ENCODE measurements at places on chromosomes 13 and 19.

DNA sequence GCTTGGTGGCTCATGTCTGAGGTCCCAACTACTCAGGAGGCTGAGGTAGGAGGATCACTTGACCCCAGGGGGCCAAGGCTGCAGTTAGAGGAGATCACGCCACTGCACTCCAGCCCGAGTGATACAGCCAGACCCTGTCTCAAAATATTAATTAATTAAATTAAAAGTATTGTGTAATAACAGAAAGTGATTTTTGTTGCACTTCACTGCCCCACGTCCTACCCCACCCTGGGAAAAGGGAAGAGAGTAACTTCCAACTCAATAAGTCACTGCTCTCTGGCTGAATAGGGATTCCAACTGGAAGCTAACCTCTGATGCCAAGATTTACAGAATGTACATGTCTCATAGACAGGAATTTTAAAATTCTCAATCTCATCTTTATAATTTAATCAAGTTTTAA lies 47.2 kb downstream of the ZNF611 start:
- DNase-seq: no peak

DNA sequence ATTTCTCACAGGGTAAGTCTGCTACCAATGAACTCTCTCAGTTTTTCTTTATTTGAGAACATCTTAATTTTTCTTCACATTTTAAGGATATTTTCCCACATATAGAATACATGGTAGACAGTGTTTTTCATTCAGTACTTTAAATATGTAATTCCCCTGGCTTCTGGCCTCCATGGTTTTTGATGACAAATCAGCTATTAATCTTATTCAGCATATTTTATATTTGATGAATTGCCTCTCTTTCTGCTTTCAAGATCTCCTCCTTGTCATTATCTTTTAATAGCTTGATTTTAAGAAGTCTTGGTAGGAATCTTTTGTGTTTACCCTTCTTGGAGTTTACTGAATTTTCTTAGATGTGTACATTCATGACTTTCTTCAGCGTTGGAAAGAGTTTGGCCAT lies 27.6 kb downstream of the TNFSF13B start:
- DNase-seq: no peak

DNA sequence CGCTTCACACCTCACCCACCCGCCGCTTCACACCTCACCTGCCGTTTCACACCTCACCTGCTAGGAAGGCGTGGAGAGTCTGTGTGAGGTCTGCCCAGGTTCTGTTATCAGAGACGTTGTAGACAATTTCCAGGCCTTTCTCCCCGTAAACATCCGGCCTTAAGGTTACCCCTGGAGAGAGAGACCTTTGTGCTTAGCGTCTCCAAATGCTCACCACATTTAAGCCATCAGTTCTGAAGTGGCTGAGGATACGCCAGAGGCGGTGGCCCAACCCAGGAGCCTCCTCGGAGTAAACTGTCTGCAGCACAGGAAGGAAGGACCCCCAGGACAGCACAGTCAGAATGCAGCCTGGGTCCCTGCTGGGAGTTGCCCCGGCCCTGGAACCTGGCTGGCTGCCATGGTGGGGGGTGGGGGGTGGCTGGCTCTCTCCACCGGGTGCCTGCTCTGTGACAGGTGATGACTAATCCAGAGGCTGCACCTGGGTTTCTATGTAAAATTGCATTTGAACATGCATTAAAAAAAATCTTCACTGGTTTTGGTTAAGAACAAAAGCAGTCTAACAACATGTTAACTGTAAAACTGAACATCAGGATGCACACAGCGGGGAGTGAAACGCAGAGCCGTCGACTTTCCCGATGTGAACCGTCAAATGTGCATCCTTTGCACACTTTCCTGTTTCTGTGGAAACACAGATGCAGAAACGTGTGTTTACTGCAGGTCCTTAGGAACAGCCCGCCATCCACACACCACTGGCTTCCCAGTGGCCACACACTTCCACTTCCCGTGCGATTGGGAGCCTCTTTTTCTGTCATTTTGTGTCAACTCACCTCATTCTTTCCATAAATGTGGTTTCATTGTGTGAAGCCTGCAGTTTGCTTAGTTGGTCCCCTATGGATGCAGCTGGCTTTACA lies 4.5 kb downstream of the ATP4B start:
- DNase-seq: no peak

DNA sequence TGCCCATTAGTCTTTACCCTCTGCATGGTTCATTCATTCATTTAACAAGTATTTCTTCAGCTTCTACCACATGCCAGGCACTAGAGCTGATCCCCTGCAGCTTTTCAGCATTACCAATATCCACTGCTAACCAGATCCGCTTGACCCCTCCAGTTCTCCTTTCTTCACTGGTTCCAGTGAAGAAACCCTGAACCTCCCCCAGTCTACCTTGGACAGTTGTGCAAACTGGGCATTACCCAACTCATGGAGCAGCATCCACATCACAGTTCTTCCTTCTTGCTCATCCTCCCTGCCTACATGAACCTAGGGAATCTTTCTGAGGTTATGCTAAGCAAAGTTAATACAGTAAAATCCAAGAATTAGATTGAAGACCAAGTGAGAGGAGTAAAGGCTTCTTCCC lies 78.7 kb upstream of the SERP2 start:
- DNase-seq: no peak

DNA sequence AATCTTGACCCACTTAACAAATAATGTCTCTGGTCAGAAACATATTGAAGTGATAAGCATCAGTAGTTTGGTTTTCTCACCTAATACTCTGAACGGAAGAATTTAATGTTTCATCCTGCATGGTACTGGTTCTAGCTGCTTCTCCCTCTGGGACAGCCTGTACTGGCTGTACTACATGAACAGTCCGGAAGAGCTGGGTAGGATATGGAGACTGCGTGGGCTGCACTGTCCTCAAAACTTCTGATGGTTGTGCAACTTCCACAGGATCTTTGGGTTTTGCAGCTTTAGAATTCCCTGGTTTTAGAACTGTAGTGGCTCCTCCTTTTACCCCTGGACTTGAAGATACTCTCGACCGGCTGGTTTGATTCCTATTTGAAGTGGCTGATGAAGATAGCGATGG lies 78.3 kb downstream of the ELF1 start:
- DNase-seq: no peak

GRCh38 chr13:75360170-75360569 lies 121.8 kb downstream of the TBC1D4 start:
- no peak for DNase-seq

Measured in iPS DF 6.9 (cell line).